ENCODE measurements at places on chromosomes 3 and 15.

- DNase-seq = no peak
These were observed 11.1 kb downstream of the SIAH2 start for GRCh38 chr3:150751781-150752263.

- no peak for DNase-seq
These were observed 14.1 kb downstream of the LYSMD4 start for GRCh38 chr15:99719096-99719541.

DNA sequence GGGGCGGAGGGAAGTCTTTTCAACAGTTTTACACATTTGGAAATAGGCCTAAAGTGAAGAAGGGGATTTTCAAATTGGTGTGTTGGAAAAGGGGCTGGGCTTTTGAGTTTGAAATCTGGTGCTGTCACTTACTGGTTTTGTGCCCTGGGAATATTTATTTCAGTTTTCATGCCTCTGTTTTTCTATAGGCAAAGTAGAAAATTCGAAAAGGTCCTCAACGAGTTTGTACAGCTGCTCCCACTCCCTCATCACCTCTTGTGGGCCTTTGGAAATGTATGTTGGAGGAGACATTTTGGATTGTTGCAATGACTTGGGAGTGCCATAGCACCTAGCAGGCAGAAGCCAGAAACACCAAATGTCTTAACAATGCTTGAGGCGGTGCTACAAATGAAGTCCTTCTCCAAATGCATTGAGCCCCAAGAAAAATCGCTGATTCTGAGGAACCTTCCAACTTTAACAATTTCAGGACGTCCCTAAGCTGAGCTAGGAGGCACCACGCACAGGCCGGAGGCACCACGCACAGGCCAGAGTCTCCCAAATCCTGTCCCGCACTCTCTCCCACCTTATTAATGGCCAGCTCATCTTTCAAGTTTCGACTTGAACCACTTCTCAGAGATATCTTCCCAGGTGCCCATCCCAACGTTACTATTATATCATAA is 639 bp upstream of the POLR2M start:
- DNase-seq = no peak

- no peak for DNase-seq
These were observed 39.6 kb downstream of the LNP1 start for GRCh38 chr3:100440895-100441294.

- DNase-seq = no peak
These were observed 54.8 kb upstream of the LARS2 start for GRCh38 chr3:45333549-45333948.

GRCh38 chr3:104519068-104519467 is 847.6 kb upstream of the ALCAM start:
- DNase-seq = no peak

- no peak for DNase-seq
These were observed 418.8 kb downstream of the MAGI1 start for GRCh38 chr3:65619888-65620287.

DNA sequence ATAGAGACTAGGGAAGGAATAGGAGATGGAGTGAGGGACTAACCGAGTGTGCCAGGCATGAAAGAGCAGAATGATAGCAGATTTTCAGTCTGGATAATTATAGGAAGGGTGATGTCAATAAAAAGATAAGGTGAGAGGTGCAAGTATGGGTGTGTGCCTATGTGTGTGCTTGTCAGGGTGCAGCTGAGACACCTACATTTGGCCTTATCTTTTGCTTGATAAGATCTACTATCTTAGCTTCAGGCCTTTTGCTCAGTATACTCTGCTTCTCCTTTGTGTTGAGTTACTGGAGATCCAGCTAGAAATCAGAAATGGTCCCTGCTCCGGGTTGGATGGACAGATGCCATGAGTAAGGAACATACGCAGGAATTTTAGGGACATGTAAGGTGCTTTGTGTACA is 17.4 kb downstream of the ARL14 start:
- DNase-seq = no peak

DNA sequence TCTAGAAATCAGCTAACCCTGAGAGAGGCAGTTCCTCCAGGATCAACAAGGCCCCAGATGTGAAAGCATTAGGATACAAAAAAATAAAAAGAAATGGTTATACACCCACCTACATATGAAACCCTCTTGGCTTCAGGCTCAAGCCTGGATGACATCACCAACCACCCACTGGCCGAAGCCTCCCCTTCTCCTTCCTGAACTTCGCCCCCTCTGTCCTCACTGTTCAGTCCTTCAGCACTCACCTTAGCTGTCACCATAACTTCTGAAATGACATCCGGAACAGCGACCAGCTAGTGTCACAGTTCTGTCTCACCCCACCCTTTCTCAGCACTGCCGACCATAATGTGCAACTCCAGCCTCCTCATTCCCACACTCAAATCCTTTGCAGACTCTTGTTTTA is 98.7 kb downstream of the PLCH1 start:
- DNase-seq = no peak

- no peak for DNase-seq
These were observed 420.6 kb downstream of the MECOM start for GRCh38 chr3:169242708-169243513.

- no peak for DNase-seq
These were observed 152.6 kb downstream of the LPP start for GRCh38 chr3:188306435-188307005.

- DNase-seq = no peak
These were observed 58.2 kb upstream of the DUT start for GRCh38 chr15:48273049-48273448.

GRCh38 chr3:141386611-141387111 is 18.4 kb downstream of the ZBTB38 start:
- DNase-seq = no peak

DNA sequence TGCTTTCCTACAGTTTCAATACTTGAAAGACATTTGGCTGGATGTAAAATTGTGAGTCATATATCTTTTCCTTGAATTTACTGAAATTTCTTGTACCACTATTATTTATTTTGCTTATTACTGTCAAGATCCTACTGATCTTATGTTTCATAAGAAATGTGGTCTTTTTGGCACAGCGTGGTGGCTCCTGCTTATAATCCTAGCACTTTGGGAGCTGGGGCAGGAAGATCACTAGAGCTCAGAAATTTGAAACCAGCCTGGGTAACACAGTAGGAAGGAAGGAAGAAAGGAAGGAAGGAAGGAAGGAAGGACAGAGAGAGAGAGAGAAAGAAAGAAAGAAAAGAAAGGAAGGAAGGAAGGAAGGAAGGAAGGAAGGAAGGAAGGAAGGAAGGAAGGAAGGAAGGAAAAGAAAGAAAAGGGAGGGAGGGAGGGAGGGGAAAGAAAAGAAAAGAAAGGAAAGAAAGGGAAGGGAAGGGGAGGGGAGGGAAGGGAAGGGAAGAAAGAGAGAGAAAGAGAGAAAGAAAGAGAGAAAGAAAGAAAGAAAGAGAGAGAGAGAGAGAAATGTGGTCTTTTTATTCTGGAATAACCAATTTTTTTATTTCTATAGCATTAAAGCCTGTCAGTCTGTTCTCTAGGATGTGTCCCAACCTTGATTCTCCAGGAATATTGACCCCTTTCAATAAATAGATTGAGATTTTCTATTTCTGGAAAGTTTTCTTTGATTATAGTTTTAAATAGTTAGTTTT is 572.0 kb upstream of the TGFBR2 start:
- DNase-seq = no peak

DNA sequence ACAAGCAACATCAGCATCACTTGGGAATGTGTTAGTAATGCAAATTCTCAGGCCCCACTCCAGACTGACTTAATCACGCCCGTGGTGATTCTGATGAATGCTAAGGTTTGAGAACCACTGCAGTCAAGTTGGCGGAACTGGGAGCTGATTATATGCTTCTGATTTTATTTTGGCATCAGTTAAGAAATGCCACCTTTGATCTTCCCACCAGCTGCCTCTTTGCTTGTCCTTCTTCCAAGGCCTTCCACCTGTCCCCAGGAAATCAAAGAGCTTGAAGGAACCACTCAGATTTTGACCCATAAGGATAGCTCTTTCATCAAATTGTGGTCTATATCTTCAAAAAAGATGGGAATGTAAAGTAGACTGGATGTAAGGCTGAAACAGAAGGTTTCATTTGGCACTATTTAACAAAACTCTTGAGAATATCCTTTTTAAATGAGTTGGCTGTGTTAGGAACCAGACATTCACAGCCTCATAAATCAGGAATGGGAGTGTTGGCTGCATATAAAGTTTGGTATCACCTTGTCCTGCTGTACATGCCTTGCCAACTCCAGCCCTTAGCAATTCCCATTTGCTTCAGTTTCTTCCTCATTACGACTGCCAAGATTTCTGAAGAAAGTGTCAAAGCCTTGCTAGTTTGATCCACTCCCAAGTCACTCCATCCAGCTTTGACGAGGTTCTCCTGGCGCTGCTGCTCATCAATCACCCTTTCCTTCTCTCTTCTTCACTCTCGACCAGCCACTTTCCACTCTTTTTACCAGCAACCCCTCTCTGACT is 125.8 kb upstream of the NPHP3 start:
- no peak for DNase-seq

- no peak for DNase-seq
These were observed 171.4 kb downstream of the THRB start for GRCh38 chr3:24323272-24323671.

DNA sequence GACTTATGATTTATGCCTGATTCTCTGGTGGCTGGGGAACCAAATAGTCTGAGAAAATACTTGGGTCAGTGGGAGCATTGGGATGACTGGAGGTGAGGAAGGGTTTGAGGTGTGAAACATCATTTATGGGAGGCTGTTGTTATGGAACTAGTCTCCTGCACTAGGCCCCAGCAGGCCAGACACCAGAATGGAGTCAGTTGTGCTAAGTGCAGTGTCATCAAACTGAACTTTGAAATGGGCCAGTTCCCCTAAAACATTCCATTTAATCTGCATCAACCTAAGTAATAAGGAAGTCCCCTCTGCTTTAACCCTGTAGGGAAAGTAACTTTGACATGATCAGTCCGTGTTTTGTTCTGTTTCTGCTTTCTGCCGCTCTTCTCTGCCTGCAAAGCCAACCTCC is 44.9 kb upstream of the KLHL25 start:
- no peak for DNase-seq

DNA sequence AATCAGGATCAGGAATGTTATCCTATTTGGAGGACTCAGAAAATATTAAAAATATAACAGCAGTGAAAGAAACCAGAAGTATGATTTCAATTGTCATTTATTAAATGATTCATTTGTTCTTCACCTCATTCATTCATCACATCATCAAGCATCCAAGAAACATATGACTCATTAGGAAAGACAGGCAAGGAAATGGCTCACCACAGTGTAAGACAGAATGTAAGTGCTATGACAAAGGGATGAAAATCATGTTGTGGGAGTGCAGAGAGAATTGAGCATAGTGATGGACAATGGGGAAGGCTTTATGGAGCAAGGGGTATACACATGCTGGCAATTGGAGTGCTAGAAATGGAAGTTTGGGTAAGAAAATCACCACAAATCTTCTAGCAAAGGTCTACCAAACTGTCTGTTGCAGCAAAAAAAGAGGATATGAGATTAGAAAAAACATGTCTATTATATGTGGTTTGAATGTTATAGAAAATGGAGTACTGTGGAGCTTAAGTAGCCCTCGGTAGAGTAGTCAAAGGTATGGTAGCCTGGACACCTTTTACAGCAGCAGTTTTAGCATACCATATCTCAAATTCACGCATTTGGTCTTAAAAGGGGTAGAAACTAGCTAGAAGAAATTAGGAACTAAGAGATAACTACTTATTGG is 111.1 kb upstream of the GPR149 start:
- no peak for DNase-seq

- DNase-seq = no peak
These were observed 9.5 kb downstream of the MYL3 start for GRCh38 chr3:46853441-46854415.

DNA sequence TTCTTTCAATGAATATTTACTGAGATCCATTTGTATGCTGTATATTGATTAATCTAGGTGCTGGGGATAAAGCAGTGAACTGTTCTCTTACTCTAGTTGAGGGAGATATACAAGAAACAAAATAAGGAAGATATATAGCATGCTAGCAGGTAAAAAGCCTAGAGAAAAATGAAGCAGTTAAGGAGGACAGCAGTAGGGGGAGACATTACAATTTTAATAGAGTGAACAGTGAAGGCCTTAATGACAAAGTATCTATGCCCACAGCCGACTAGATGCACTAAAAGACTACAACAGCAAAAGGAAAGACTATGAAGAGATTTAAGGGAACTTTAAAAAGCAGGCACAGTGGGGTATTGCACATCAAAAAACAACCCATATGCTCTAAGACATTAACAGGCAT is 81.4 kb downstream of the XRN1 start:
- no peak for DNase-seq

- DNase-seq = no peak
These were observed 94.8 kb downstream of the DUT start for GRCh38 chr15:48426044-48426443.

DNA sequence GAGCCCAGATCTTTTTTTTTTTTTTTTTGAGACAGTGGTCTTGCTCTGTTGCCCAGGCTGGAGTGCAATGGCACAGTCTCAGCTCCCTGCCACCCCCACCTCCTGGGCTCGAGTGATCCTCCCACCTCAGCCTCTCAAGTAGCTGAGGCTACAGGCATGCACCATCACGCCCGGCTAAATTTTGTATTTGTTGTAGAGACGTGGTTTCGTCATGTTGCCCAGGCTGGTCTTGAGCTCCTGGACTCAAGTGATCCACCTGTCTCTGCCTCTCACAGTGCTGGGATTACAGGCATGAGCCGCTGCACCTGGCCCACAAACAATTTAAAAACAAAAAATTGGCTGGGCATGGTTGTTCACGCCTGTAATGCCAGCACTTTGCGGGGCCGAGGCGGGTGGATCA is 22.6 kb upstream of the SLC6A6 start:
- no peak for DNase-seq

DNA sequence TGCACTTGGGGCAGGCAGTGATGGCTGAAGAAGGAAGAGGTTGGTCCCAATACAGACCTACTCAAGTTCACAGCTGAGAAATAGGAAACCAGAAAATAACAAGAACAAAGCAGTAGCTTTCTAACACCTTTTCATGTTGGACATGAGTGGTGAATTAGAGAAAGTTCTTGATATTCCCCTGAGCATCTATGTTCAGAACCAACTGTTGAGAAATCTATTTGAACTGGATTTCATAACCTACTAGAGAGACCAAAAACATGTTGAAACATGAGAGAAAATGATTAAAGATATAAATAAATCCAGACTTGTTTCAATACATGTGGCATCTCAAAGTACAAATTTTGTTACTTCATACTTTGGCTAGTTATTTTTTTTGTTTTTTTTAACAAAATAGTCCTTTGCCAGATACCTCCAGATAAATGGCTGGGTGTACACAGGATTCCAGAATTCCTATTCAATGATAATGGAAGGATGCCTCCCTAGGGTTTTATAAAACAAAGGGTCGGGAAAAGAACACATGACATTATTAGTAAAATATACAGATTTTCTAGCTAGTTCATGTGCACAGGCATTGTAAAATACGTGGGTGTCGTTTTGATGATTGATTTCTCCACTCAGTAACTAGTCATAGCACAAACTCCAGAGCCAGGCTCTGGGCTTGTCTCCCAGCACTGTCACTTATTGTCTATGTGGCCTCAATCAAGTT is 34.4 kb upstream of the TNFSF10 start:
- DNase-seq = no peak

- DNase-seq = no peak
These were observed 54.2 kb downstream of the FLNB start for GRCh38 chr3:58062472-58062871.
